ENCODE measurements at places on chromosomes 1 and 21.
A peak's percentile ranks its signal among the peaks of the same experiment; 100 is the strongest.

DNA sequence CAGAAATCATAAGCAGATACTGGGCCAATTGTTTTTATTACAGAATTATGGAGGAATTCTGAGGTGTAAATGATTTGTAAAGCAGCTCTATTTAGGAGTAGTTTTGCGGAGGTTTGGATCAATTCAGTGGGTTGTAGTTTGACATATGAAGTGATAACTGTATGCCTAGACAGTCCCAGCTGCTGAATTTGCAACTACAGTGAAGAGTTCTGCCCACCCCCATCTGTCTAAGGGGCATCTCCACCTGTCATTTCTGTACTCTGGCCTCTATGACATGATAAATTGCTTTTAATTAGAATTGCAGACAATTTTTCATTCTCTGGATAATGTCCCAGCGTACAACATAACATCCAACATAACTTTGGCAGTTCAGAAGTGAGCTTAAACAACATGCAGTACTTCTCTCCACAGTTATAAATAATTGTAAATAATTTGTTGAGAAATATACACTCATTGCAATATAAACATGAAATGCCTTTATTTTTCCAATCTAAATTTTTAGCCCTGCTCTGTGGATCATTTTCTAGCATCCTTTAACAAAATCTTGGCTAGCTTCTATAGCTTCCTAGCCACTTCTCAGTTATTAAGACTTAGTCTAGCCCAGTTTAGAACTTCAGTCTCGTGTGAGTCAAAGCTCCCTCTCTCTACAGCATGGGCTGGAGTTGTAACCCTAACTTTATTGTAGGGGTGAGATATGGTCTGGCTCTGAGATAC is 52.3 kb downstream of the PDE4B start:
- DNase-seq: no peak

GRCh38 chr1:202572867-202573266 is 137.4 kb downstream of the SYT2 start:
- DNase-seq: no peak

DNA sequence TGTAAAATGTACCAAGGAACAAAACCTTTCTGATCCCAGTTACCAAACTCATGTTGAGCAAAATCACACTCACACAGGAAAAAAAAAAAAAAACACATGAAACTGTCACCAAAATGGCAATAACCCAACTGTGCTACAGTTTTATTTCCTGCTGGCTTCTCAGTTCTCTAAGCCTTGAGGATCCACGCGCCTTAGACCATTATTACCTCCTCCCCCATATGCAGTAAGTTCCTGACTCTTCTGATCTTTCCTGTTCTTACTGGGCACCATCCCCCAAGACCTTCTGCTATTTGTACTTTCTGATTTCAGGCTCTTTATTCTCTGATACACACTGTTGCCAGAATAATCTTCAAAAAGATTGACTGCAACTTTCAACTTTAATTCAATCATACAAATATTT is 79.6 kb downstream of the SLC45A1 start:
- DNase-seq: no peak

DNA sequence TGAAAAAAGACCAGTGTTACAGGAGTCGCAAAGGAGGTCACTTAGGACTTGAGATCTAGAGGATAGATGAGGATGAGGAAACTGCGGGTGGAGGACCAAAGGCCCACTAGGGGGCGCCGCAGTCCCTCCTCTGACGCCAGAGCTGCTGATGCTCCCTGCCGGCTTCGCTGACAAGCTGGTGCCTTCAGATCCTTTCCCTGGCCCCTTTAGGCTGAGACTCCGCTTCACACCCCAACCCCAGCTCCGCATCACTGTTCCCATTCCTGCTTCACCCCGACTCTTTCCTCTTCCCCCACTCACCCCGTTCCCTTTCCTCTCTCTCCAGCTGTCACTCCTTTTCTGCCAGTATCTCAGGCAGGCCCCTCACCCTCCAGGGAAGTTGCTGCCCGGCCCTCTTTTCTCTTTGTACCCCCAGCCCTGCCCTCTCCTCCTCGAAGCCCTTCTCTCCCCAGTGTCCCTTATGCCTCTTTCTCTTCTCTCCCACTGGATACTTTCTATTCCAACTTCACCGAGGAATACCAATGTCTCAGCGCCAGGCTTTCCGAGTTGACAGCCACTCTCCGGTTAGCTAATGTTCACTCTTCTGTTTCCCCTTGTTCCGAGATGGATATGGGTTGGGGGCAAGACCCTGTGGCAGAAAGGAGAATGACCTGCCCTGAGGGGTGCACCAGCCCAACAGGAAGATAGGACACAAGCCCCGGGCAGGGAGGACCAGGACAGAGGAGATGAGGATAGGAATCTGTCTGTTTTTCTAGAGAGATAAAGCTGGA is 4.5 kb downstream of the KCNJ9 start:
- peak; percentile 98 for DNase-seq

- no peak for DNase-seq
Observed at GRCh38 chr1:164602480-164603093, 43.6 kb downstream of the PBX1 start.

- DNase-seq: no peak
Observed at GRCh38 chr1:31781138-31781755, 17.1 kb upstream of the ADGRB2 start.

DNA sequence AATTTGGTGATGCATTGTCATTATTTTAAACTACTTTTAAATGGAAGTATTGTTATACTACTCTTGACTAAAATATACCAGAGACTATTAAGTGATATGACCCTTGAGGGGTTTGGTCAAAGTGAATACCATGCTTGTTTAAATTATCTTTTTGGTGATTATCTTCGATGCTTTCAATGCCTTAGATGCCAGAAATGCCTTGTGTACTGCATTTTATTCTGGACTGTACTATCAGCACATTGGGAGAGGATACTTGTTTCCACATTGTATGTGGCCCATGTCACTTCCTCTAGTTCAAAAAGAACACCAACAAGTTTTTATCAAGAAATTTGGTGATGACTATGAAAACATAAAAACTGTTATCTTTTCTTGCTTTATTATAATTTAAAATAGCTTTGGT is 16.3 kb downstream of the MAP3K7CL start:
- DNase-seq: no peak

DNA sequence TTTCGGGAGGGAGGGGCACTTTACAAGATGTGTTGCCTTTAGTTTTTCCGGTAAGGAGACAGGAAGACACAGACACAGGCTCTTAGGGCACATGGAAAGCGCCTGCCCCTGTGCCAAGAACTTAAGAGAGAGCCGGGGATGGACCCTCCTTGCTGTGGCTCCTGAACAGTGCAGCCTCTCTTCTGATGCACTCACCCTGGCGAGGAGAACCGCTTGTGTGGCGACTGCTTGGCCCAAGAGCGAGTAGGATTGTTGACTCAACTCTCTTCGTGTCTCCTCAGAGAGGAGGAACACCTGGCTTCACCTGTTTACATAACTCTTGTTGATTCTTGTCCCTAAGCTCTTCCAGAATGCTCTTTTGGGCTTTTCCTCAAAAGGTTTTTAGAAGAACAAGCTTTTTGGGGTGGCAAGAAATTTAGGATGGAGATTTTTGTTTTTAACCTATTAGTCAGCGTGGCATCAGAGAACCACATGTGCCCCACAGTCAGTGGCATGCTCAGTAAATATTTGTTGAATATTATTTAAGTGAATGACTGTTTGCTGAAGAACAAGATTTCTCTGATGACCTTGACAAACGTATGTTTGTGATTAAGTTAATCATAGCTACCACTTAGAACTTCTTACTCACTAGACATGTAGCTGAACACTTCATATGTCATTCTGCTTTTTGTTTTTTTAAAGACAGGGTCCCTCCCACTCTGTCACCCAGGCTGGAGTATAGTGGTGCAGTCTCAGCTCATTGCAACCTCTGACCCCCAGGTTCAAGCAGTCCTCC is 60.6 kb downstream of the NFIA start:
- no peak for DNase-seq

GRCh38 chr1:53298045-53298637 is 29.7 kb downstream of the LRP8 start:
- DNase-seq: no peak

GRCh38 chr1:219805191-219805590 is 123.2 kb downstream of the SLC30A10 start:
- no peak for DNase-seq

DNA sequence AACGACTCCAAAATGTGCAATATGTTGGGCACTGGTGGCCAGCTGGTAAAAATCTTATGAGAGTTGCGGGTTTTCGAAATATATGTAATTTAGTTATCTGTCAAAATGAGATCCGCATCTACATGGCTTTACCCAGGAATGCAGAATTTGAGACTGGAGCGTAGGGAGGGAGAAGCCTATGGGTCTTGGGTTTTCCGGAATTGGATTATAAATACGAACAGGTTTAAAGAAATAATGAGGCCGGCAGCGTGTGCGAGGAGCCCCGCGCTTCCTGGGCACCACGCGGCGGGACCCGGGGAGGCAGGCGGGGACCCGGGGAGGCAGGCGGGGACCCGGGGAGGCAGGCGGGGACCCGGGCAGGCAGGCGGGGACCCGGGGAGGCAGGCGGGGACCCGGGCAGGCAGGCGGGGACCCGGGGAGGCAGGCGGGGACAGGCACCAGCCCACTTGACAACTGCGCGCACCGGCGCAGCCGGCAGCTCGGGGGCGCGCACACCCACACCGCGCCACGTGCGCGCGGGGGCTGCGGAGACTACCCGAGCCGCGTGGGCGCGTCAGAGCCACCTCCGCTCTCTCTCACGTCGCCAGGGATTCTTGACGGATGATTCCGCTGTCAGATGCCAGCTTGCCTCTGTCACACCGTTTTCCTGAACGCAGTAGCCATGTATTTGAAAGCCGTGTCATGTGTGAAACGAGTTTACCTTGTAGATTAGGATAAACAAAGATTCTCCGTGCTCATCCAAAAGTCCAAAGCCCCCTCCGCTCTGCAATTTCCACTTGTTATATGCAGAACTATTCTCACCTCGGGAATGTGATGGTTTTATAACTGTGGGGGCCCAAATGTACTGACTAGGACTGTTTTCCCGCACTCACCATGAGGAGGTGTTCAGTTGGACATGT is 54.3 kb upstream of the HNRNPU start:
- DNase-seq: peak; percentile 30

GRCh38 chr1:40732756-40733301 is 41.3 kb downstream of the NFYC start:
- DNase-seq: no peak

DNA sequence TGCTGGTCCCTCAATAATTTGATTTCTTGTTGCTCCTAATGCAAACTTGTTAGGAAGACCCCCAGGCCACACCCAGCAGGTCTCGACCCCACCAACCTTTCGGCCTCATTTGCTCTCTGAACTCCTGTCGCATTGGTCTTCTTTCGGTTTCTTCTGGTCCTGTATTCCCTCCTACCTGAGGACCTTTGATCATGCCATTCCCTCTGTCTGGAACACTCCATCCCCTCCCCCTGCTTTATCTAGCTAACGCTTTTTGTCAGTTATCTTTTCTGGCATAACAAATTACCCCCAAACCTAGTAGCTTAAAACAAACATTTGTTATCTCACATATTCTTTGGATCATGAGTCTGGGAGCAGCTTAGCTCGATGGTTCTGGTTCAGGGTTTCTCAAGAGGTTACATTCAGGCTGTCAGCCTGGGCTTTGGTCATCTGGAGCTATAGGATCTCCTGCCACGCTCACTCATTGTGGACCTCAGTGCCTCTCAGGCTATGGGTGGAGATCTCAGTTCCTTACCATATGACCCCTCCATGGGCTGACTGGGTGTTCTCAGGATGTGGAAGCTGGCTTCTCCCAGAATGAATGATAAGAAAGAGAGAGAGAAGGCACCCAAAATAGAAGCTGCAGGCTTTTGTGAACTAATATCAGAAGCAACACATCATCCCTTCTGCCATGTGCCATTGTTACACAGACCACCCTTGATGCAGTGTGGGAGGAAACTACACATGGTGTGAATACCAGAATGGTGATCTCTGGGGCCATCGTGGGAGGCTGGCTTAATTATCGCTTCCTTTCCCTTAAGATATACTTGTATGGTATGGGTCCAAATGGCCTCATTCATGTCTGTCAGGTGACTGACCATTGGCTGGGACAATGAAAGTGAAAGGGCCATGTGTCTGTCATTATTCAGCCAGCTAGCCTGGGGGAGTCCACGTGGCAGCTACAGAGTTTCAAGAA is 29.1 kb upstream of the BCAR3 start:
- no peak for DNase-seq

GRCh38 chr1:55474168-55474786 is 259.1 kb upstream of the USP24 start:
- no peak for DNase-seq

DNA sequence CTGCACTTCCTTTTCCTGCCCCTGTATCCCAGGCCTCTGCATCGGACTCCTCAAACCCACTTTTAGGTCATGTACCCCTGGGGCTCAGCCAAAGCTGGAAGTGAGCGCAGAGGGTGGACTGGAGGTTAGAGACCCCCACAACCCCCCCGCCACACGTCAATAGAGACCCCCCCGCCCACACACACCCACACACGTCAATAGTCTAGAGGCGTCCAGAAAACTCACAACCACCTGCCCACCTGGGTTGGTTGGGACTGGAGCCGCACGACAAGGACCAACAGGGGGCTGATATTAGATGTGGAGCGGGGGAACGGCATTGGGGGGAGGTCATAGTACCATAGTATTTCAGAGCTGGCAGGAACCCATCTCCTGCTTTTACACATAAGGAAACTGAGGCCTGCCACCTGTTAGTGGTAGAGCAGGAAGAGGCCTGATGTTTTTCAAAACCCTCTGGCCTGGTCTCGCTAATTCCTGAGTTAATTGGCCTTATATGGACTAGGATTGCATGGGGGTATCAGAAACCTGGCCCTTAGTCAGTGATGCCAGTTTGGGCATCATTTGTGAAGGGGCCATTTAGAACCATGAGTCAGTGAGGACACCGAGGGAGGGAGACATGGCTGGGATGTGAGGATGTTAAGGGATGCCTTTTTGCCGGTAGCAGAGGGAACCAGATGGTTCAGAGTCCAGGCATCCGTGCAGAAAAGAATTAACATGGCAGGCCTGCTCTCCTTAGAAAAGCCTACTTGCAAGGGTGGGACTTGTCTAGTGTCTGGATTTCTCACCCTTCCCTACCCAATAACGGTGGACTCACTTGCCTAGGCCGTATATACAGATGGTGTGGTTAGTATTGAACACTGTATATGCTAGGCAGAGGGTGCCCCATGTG is 1.1 kb downstream of the NENF start:
- DNase-seq: no peak

- DNase-seq: no peak
Observed at GRCh38 chr21:41710823-41711160, 56.1 kb downstream of the RIPK4 start.

DNA sequence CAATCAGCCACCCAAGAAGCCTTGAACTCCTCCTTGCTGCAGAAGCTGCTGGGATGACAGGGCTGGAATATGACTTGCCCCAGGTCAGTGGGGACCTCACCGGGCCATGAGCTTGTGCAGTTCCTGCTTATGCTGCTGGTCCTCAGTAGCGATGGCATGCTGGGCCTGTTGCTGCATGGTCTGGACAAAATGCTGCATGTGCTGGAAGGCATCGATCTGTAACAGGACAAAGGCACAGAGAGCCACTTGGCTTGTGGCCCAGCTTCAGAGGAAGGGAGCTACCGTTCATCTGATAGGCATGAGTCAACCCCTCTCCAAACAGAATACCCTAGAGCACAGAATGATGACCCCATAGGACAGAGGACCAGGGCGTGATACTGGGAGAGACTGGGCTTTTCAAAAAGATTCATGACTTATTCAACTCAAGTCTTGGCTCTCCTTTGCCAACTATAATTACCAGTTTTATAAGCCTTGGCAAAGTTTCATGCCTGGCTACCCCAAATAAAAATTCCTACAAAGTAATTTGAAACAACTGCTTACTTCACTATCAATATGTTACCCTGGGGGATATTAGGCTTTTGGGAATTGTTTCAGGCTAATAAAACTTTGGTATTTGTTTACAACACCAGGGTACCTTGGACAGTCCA is 34.7 kb upstream of the EXOSC10 start:
- DNase-seq: no peak

GRCh38 chr1:221169447-221169889 is 290.2 kb downstream of the HLX start:
- no peak for DNase-seq
